ENCODE measurements at places on chromosomes 1 and 21.

- no peak for DNase-seq
Observed at GRCh38 chr1:53126495-53126894, 15.9 kb downstream of the SLC1A7 start.

GRCh38 chr1:177812144-177812543 is 157.7 kb downstream of the SEC16B start:
- no peak for DNase-seq

DNA sequence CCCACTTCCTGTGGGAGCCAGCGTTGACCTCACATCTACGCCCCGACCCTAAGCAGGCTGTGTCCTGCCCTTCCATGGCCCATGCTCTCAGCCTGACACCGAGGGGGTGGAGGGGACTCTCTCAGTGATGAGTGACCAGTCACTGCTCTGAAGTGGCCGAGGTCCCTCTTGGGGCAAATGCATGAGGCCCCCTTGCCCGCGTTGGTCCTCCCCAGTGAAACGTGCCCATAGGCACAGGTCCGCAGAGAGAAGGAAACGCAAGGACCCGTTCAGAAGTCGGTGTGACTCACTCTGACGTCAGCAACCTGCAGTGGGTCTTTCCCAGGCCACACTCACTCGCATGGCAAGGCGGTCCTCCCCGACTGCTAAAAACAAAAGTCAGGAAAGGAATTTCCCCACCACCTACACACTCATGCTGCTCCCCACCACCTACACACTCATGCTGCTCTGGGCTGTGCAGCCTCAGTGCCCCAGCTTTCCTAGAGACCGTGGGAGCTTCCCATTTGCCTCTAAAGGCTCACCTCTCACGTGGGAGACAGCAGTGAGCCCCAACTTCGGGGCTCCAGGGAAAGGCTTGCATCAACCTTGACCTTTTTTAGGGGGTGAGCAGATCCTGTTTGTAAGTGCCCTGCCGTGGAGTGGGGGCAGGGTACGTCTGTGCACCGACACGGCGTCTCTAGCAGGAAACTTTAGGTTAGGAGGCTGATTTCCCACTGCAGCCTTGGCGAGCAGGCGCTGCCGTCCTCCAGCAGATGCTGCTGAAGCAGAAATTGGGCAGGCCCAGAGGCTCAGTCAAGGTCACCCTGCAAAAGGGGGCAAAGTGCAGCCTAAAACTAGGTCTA is 11.4 kb downstream of the UBASH3A start:
- DNase-seq, result peak; percentile 91

GRCh38 chr1:59367301-59368007 is 70.6 kb downstream of the FGGY start:
- DNase-seq, result no peak

DNA sequence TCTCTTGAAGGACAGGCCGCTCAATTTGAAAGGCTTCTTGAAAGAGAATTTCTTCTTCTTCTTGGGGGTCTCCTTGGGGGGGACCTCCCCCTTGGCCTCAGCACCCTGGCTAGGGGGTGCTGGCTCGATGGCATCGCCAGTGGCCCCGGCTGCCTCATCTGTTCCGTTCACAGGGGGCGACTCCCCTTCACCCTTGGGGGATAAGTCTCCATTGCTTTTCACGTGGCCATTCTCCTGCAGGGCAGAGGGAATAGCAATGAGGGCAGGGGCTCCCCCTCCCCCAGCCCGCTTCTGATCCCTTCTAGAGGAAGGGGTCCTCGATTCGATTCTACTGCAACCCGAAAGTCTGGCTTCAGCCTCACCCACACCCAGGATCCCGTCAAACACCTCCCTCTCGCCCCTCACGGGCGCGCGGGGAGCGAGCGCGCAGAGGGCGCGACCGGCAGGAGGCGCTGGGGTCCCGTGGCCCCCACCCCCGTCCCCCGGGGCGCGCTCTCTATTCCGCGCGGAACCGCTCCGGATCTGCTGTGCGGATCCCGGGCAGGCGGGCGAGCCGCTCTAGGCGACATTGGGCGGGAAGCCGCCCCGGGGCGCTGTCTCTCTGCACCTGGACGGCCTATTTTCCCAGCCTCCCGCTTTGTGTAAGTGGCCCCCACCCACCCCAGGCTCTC is 1.0 kb downstream of the MARCKSL1 start:
- no peak for DNase-seq

- no peak for DNase-seq
Observed at GRCh38 chr1:232996143-232996542, 45.7 kb downstream of the NTPCR start.

DNA sequence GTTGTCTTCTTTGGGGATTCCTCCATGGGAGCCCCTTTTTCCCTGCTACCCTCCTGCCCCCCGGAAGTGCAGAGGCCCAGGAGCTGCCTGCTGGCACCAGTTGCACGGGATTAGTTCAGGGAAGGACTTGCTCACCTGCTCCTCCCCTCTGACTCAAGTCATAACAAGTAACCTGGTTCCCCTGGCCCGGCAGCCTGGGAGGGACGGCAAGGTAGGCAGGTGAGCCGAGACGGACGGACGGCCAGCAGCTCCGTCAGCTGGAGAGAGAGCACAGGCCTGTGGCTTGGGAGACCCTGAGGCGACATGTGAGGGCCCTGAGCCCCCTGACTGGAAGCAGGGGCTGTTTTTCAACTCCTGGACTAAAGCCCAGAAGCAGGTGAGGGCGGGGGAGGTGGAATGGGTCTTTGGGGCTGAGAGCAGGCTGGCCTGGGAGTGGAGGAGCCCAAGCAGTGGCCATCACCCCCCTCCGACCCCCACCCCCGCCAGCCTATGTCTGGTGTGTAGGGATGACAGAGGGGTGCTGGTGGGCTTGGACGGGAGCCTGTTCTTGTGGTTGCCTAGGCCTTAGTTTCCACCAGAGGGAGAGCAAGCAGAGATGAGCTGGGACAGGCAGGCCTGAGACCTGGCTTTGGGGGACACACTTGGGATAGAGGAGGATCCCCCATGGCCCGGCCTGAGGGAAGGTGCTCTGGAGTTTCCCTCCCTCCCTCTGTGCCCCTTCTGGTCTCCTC is at the start of gene INAVA:
INAVA (plus strand) TSS at position 189 of the 731 bp plus-strand sequence. CDS start 3,501 bp downstream, outside the sequence.
- no peak for DNase-seq

- DNase-seq, result no peak
Observed at GRCh38 chr1:212367474-212368072, 47.1 kb downstream of the PACC1 start.

GRCh38 chr21:15455819-15456462 is 273.8 kb upstream of the USP25 start:
- no peak for DNase-seq

DNA sequence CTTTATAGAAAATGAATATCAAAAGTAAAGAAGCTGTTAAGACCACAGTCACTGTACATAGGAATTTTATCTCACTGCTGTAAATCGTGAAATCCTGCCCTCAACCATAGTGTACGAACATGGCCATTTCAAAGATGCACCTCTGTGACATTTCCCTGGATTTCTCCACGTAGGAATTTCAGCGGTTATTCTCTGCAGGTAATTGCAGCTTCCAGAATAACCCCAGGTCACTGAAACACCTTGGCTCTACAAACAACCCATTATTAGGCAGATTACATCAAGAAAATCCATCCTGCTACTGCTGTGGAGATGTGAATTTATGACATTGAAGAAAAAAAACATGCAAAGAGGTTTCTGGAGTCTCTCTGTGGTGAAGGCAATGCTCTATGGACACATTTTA is 196.2 kb upstream of the USP25 start:
- DNase-seq, result no peak

DNA sequence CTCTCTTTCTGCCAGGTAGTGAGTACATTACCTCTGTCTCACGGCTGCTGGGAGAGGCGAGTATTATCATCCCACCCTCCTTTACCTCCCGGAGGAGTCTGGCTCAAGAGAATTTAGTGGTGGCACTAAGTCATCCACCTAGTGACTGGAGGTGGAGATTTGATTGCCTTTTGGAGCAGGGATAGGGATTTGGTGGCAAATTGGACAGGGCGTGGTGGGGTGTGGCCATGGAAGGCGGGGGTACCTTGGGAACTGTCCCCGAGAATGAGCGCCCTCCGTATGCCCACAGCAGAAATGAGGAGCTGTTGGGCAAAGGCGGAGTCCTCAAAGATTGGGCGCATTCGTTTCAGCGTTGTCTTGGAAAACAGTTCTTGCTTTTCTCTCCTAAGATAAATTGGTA is 32.1 kb upstream of the HMGN1 start:
- DNase-seq, result no peak

DNA sequence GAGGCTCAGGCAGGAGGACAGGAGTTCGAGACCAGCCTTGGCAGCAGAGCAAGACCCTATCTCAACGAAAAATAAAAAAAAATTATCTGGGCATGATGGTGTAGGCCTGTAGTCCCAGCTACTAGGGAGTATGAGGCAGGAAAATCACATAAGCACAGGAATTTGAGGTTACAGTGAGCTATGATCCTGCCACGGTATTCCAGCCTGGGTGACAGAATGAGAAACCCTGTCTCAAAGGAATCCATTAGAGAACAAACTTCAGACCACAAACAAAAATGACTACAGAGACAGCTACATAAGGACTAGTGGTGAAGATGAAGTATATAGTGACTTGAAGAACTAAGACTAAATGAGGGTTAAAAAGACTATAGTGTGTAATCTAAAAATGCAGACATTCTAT is 233.1 kb downstream of the RERE start:
- DNase-seq, result no peak

GRCh38 chr1:24526045-24526444 is 23.4 kb downstream of the RCAN3 start:
- no peak for DNase-seq

GRCh38 chr1:27604579-27605299 is 795 bp upstream of the AHDC1 start:
- no peak for DNase-seq

- no peak for DNase-seq
Observed at GRCh38 chr1:168731244-168731953, 2.4 kb upstream of the DPT start.

- no peak for DNase-seq
Observed at GRCh38 chr1:198079432-198079951, 77.3 kb upstream of the NEK7 start.

DNA sequence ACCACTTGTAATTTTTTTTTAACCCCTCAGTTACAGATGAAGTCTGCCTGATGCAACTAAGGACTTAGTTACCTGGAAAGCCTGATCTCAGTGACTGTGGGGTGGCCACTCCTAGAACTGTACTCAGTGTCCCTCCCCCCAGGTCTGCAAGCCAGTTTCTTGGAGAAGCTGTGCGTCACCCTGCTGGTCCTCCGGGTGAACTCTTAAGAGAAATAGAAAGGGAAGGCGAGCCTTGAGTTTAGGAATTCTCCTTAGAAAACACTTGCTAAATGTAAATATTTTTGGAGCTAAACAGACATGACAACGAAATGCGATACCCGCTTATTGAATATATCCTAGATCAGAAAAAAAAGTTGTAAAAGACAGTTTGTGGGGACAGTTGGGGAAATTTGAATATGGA is 730 bp downstream of the SLC16A4 start:
- no peak for DNase-seq

DNA sequence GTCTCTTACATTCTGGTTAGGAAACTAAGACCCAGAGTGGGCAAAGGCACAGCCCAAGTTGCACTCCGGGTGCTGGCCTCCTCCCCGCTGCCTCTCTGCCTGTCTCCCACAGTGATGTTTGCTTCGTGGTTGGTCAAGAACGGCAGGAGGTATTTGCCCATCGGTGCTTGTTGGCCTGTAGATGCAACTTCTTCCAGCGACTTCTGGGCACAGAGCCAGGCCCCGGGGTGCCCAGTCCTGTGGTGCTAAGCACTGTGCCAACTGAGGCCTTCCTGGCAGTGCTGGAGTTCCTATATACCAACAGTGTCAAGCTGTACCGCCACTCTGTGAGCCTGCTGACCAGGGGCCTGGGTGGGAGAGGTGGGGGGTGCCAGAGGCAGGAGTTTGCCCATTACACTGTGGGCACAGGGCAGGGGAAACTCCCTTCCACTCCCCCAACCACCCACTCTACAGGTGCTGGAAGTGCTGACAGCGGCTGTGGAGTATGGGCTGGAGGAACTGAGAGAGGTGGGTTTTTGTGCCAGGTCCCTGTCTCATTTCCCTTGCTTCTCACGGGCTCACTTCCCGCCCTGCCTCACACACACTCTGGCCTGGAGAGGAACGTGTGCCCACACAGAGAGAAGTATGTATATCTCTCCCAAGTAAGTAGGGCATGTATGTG is 1.9 kb downstream of the BTBD19 start:
- DNase-seq, result no peak

- DNase-seq, result no peak
Observed at GRCh38 chr1:219119839-219120238, 53.8 kb upstream of the LYPLAL1 start.

DNA sequence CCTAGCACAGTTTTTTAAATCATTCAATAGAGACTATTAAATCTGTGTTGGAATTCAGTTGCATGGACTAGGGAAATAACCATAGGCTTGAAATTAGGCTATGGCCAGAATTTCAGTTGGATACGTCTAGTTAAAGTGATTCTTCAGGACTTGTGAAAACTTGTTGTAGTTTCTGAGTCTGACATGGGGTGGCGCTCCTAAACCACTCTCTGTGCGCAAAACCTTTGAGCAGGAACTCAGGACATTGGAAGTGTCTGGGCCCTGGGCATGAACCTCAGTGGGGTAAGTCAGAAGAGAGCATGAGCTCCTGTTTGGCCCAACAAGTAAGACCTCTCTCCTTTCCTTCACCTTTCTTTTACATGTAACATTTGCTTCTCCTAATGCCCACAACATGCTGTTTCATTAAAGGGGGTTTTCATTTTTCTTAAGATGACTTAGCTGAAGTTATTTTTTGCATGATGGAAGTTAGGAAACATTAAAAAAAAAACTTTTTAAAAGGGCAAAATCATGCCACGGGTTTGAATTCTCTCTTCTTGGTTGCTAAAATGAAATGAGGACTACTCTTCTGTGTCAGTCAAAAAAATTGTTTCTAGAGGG is 17.1 kb upstream of the CCDC190 start:
- peak; percentile 21 for DNase-seq

GRCh38 chr1:41902664-41903063 is 16.1 kb downstream of the HIVEP3 start:
- DNase-seq, result no peak

GRCh38 chr1:77975386-77975785 is 3.5 kb downstream of the FUBP1 start:
- no peak for DNase-seq

DNA sequence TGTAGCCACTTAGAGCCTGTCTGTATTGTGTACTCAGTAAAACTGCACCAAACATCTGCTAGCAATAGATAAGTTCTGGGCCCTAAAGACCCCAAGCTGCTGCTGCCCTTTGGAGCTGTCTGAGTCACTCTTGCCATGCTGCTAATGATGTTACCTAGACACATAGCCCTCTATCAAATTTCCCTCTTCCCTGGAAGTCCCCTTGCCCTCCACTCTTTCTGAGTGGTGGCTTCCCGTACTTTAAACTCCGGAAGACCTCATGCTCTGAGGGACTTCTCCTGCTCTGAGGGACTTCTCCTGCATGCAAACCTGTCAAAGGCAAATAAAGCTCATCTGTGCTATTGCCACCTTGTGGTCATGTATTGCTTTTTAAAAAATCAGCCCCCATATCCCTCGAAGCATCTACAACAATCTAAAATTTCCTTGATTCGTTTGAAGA is 34.0 kb downstream of the FH start:
- no peak for DNase-seq

GRCh38 chr21:34343838-34344381 is 19.9 kb upstream of the KCNE2 start:
- no peak for DNase-seq

GRCh38 chr1:109876617-109877316 is 33.9 kb upstream of the CSF1 start:
- DNase-seq, result no peak

- no peak for DNase-seq
Observed at GRCh38 chr1:113437554-113438341, 47.4 kb downstream of the MAGI3 start.

- DNase-seq, result no peak
Observed at GRCh38 chr1:88175631-88176226, 508.3 kb upstream of the PKN2 start.

GRCh38 chr1:233624289-233624688 is 10.4 kb downstream of the KCNK1 start:
- DNase-seq, result no peak

All from stimulated activated CD4-positive, alpha-beta T cell treated with anti-CD3 and anti-CD28 coated beads, Interleukin-4, amount 100 ng/mL, for 48 hours (primary cell).